ENCODE measurements at places on chromosomes 5 and 9. TPM values are rescaled to one million over a fixed set of nuclear protein-coding genes. Genes with fewer than 3 reads are reported as not detected.

DNA sequence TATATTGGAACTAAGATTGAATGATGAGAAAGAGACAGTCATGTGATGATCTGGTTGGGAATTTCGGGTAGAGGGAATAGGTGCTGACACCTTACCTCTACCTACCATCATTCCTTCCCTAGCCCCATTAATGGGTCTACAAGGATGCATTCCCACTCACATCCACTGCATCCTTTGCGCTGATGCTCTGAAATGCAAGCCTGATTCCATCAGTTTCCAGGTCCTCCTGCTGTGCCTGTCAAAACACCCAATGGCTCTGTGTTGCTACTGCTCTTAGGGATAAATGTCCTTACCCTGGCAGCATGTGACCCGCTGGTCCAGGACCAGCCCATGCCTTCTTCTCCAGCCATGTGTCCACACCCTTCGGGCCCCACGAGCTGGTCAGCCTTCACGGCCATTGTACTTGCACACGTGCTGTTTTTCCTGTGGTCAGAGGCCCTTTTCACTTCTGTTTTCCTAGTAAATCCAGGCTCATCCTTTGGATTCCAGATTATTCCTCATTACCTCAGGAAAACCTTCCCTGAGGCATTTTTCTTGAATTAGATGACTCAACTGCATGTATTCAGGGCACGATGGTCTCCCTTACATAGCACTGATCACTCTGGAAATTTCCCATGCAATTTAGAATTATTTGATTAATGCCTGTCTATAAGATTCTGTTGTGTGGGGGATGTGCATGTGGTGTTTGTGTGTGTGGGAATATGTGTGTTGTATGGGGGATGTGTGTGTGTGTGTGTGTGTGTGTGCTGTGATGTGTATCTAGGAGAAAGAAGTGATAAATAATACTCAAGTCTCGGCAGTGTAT lies 185.0 kb downstream of the DIRAS2 start:
- DNase-seq = no peak

- no peak for DNase-seq
These were observed 626.5 kb upstream of the ZNF608 start for GRCh38 chr5:125372694-125373631.

DNA sequence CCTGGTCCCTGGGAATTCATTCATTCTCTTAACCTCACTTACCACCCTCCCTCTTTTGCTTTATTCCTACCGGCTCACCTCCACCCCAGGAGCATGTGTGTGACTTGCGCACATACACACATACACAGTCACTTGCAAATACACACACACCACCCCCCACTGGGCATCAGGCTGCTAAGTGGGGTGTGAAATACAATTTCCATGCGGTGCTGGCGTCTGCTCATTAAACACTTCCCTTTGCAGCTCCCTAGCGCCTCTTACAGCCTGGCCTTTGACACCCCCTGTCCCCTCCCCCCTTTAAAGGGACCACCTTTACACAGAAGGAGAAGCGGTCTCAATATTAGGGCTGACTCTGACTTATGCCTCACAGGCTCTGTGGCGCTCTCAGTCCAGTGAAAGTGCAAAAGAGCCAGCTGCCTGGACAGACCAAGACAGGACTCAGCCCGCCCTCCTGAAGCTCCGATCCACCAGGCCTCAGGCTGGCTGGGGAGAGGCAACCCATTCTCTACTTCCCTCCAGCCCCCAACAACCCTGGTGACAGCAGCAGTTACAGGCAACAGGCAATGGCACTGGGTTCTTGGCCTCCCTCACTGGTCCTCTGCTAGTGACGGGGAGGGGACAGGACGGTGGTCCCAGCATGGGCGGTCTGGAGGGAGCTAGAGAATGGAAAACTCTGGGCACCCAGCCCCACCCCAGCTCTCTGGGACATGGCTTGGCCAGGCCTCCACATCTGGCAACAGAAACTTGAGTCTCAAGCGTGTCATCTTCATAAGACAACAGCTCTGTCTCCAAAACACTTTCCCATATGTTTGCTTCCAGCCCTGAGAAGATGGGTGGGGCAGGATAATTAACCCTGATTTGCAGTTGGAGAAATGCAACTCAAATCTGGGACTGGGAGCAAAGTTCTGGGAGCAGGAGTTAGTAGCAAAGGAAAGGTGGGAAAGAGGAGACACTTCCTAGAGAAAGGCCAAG lies 12.0 kb downstream of the ENHO start:
- no peak for DNase-seq

- no peak for DNase-seq
These were observed 40.3 kb upstream of the NAA35 start for GRCh38 chr9:85900504-85901201.

GRCh38 chr5:112857866-112858265 lies 3.2 kb upstream of the SRP19 start:
- no peak for DNase-seq

GRCh38 chr5:158069838-158070237 lies 210.9 kb upstream of the CLINT1 start:
- no peak for DNase-seq

GRCh38 chr9:136110082-136111061 lies 8.3 kb downstream of the TMEM250 start:
- no peak for DNase-seq

- DNase-seq = no peak
These were observed 188.4 kb upstream of the DAPK1 start for GRCh38 chr9:87309236-87309635.

DNA sequence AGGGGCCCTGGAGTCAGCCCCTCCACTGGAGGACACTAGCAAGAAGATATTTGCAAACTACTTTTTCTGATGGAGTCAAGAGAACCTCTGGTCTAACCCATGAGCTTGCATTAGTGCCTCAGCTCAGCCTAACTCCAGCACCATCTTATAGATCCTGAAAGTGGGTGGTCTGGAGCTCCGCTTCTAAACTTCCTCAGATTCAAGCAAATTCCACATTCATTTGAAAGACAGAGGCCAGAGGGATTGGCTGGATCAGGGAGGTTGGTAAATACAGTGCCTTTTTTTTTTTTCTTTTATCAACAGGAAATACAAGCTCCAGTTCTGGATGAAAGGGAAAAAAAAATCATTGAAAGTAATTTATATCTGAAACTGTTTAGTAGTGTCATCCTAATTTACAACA lies 99.9 kb downstream of the ENC1 start:
- DNase-seq = no peak

- DNase-seq = no peak
These were observed 41.0 kb downstream of the CCNJL start for GRCh38 chr5:160271396-160271795.

- no peak for DNase-seq
These were observed 170.7 kb upstream of the SPRY4 start for GRCh38 chr5:142495531-142495930.

- DNase-seq = no peak
These were observed 59.5 kb upstream of the GGTA1 start for GRCh38 chr9:121559183-121559582.

GRCh38 chr5:67490543-67491321 lies 294.1 kb upstream of the CD180 start:
- DNase-seq = no peak

GRCh38 chr9:8361364-8361763 lies 561.8 kb upstream of the DMAC1 start:
- DNase-seq = no peak

GRCh38 chr5:158236511-158237335 lies 377.8 kb upstream of the CLINT1 start:
- DNase-seq = no peak

DNA sequence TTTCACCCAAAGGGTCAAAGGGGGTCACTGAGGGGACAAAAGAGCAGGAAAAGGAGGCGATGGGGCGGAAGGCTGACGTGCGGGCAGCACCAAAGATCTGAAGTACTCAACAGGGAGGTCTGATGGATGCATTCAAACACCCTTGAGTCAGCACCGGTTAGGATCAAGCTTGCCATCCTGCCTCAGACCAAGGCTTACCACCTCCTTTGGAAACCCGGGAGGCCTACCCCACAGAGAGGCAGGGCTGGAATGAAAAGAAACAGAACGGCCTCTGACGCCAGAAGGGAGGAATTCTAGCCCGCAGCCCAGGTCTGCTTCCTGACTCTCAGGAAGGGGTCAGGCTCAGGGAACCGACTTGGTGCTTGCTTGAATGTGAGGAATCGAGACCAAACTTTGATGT lies 125.6 kb downstream of the PAPPA start:
- no peak for DNase-seq

DNA sequence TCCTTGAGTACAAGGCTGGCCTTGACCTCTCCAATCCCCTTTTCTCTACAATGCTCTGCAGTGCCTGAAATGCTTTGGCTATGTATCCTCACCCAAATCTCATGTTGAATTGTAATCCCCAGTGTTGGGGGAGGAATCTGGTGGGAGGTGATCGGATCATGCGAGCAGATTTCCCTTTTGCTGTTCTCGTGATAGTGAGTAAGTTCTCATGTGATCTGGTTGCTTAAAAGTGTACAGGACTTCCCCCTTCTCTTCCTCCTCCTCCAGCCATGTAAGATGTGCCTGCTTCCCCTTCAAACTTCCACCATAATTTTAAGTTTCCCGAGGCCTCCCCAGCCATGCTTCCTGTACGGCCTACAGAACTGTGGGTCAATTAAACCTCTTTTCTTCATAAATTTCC lies 28.5 kb upstream of the AKNA start:
- DNase-seq = no peak

DNA sequence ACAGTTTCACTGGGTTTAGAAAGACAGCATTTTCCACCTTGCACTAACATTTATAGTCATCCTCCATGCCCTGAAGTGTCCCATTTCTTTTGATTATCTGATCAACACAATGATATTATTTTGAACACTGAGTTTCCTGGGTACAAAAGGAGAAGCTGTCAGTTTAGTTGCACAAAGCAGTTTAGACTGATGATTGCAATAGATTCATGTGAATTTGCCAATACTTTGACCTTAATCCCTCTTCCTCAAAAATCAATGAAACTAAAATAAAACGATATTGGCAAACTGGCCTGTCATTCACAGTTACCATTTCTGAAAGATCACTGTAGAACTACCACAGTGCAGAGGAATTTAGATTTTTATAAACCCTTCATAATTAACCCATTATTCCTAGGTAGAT lies 34.2 kb upstream of the RASGRF2 start:
- no peak for DNase-seq

GRCh38 chr5:172733131-172733973 lies 37.6 kb downstream of the DUSP1 start:
- no peak for DNase-seq

DNA sequence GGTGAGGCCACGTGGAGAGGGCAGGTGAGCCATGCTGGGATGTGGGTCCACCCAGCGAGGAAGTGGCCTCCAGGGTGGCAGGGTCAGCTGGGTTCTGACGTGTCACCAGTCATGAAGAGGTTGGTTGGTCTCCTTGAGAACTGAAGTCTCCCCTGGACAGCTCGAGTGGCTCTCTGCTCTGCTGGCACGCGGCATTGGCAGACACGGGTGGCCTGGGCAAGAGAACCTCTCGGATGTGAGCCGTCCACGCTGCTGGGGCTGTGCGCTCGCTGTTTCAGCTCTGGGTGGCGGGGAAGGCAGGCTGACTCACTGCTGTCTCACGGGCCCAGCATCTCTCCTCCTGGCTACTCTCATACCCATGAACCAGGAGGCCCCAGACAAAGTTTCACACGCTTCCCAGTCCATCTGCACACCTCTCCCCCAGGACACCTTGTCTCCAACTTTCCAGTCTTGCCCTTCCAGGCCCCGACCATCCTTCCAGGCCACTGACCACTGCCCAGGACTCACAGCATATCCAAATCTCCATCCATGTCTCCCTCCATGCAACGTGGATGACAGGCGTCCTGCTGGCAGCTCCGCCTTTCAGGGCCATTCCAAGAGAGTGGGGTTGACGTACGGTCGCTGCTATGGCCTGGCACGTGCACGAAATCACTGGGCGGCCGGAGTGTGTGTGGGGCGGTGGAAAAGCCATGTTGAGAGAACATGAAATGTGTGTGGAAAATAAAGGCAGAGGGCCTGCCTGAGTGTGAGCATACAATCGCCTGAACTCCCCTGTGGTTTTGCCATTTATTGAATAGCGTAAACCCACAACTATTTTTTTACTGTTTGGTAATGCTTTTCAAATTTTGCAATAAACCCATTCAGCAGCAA lies 145.0 kb upstream of the COL5A1 start:
- DNase-seq = no peak

- no peak for DNase-seq
These were observed 34.5 kb upstream of the SPARC start for GRCh38 chr5:151721087-151721646.

GRCh38 chr9:130860458-130861316 lies 25.6 kb downstream of the ABL1 start:
- DNase-seq = no peak

DNA sequence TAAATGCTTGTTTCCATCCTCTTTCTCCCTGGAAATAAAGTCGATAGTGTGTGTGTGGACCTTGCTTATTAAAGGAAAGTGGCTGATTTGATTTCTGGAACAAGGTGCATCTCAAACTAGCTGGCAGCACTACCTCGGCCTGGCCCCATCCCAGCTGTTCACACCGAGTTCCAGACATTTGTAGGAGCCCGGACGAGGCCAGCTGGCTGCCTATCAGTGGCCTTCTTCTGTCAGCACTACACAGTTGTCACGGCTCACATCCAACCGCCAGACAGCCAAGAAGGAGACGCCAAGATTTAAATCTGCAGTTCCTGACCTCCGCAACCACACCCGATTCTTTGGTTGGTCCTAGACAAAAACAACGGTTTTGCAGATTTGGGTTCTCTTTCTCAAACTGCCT lies 63.6 kb downstream of the PALM2AKAP2 start:
- peak; percentile 90 for DNase-seq

DNA sequence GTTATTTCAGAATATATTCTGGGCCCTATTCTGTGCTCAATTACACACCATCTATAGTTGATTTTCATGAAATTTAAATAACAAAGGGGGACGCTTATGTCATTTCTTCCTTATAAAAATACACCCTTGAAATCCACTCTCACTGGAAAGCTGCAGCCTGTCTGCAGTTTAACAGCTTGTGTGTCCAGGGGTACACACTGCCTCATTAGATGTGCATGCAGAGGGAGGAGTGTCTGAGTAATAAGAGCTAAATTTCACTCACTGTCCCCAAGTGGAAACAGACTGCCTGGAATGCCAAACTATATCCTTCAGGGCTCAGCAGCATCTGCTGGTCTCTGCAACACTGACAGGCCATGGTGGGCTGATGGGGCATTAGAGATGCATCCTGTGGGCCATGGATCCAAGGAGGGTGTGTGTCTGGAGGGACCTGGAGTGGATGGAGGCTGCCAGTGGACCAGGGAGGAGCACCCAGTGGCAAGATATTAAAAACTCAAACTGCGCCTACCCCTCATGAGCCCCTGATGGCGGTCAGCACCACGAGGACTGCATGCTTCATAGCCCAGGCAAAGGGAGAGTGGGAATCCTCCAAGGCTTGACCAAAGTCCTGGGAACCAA lies 15.8 kb upstream of the TIFAB start:
- DNase-seq = no peak

Gene IL5
- total RNA-seq = not detected

Gene ORM2
- total RNA-seq = 4,103 TPM

Gene PPP3R2
- not detected for total RNA-seq

Gene DOCK2
- 4.1 TPM for total RNA-seq

Gene TYRP1
- not detected for total RNA-seq

Gene IFNA21
- total RNA-seq = not detected

Gene GNA14
- 2.5 TPM for total RNA-seq

Gene SPINK6
- not detected for total RNA-seq

Gene HOMER1
- 0.75 TPM for total RNA-seq

Gene C5orf58
- total RNA-seq = not detected

Gene SPAAR
- 1.1 TPM for total RNA-seq

Gene PCDHB6
- total RNA-seq = 0.10 TPM

Gene SMIM33
- total RNA-seq = not detected

Gene EIF4E1B
- total RNA-seq = not detected

Data from left lobe of liver (tissue), 2 donors.